NCI-H460 (cell line): ENCODE measurements at places on chromosomes 13 and 19. TPM values are rescaled to one million over a fixed set of nuclear protein-coding genes. Genes with fewer than 3 reads are reported as not detected.
A peak's percentile ranks its signal among the peaks of the same experiment; 100 is the strongest.

NR2F6 gene
- 38.1 and 46.6 TPM in 2 replicates for total RNA-seq

- no peak for DNase-seq
Measured at GRCh38 chr13:41864658-41865057, 96.3 kb downstream of the VWA8 start.

DNA sequence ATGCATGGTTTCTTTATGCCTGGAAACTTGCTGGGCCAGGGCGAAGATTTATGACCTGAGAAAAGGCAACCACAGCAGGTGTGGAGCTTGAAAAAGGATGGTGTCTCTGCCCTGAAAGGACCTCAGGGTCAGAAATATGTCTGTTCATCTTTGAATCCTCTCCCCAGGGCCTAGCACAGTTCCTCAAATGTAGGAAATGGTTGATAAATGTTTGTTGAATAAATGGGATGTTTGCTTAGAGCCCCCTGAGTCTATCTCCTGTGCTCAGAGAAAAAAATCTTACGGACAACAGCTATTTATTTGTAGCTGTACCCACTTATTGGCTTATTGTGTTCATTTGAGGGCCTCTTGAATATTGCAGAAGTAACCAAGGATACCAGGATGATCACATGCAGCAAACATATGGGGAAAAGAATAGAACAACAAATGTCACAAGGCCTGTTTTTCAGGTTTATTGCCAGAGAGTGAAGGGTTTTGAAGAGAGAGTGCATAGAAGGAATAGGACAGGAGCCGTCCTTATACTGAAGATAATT lies 114.5 kb downstream of the KLF5 start:
- DNase-seq, result no peak

ELSPBP1 gene
- not detected in 2 replicates for total RNA-seq

GRCh38 chr19:15432018-15432494 lies 13.3 kb upstream of the AKAP8L start:
- no peak for DNase-seq

GRCh38 chr13:57437587-57437986 lies 194.0 kb upstream of the PCDH17 start:
- DNase-seq, result no peak

DNA sequence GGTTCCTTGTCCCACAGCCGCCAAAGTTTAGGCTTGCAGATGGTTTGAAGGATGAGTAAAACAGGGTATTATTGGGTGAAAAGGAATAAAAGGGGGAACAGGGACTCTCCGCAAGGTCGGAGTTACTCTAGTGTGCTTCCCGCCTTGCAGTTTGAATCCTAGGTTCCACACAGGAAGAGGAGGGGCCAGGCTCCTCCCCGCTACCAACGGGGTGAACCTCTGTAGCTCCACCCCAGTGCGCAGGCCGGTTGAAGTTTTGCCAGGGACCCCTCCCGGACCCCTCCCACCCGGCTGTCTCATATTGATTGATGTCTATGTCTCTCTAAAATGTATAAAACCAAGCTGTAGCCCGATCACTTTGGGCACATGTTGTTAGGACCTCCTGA lies 11.6 kb upstream of the GTF2F2 start:
- DNase-seq, result no peak

GRCh38 chr13:111201304-111201940 lies 86.3 kb downstream of the ARHGEF7 start:
- no peak for DNase-seq

- DNase-seq, result peak; percentile 32
Measured at GRCh38 chr13:40974460-40975407, 44.4 kb downstream of the ELF1 start.
